Esophagus muscularis mucosa (tissue), 4 donors: ENCODE measurements at places on chromosomes 1 and 21. TPM values are rescaled to one million over a fixed set of nuclear protein-coding genes. Genes with fewer than 3 reads are reported as not detected.
A peak's percentile ranks its signal among the peaks of the same experiment; 100 is the strongest.

- no peak for DNase-seq
Observed at GRCh38 chr1:44500181-44501046, 95.4 kb downstream of the RNF220 start.

GRCh38 chr1:41766546-41766945 lies 152.2 kb downstream of the HIVEP3 start:
- no peak for DNase-seq

DNA sequence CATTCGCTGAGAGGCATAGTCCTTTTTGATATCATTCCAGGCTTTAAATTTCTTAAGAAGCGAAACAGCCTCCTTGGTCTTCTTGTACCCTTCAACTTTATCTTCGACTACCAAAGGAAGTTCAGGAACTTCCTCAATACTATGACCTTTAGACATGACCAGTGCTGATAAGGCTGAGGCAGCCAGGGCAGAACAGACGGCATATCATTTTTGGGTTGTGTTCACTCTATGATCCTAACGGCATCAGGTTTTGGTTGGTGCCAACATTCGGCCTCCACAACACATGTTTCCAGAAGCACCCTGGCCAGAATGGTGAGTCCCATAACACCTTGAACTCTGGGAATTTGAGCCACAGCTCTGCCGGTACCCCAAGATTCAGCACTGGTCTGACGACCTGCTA lies 31.4 kb upstream of the MYOC start:
- no peak for DNase-seq

MIXL1 gene
- not detected for total RNA-seq

- DNase-seq, result no peak
Observed at GRCh38 chr1:177471244-177471643, 300.5 kb downstream of the BRINP2 start.

DCST2 gene
- total RNA-seq, result not detected

IFNAR2 gene
- 8.4 TPM for total RNA-seq

DNA sequence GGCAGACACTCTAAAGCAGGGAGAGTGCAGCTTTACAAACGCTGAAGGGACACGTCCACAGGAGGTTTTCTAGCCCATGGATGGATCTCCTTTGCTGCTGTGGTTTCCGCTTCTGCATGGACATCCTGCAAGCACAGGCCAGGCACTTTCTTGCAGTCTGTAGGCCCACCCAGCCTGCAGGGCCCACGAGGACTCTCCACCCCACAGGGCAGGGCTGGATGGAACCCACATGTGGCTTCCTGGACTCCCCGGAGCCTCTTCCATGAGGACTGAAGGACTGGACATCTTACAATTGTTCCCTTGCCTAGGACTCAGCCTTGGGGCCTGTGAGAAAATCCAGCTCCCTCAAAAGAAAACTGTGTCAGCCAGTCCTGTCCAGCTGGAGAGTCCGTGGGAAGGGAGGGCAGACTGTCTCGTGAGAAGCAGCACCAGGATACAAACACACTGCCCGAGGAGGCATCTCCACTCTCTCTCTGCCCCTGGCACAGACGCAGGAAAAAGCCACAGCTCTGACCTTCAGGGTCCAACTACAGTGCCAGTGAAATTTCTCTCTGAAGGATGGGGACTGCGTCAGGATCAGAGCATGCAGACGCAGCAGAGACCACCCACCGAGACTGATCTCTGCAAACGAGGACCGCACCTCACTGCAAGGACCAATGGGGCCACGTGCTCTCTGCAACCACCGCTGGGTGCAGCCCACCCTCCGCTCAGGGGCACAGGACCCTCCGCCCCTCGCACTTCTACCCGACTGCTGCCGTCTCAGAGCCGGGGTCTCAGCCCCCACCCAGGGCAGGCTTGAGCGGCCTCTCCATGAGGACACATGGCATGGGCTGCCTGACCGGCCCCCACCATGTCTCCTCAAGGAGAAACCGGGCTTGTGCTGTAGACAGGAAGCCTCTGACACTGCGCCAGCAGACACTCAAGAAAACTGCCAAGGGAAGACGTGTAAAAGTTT lies 130.1 kb downstream of the NPHP4 start:
- no peak for DNase-seq

- peak; percentile 47 for DNase-seq
Observed at GRCh38 chr1:41331546-41331917, 29.7 kb upstream of the FOXO6 start.

- no peak for DNase-seq
Observed at GRCh38 chr1:159921251-159921650, 4.1 kb downstream of the TAGLN2 start.

CFHR1 gene
- 0.39 TPM for total RNA-seq

GRCh38 chr1:67729872-67730271 lies 44.9 kb downstream of the GADD45A start:
- DNase-seq, result no peak

DNA sequence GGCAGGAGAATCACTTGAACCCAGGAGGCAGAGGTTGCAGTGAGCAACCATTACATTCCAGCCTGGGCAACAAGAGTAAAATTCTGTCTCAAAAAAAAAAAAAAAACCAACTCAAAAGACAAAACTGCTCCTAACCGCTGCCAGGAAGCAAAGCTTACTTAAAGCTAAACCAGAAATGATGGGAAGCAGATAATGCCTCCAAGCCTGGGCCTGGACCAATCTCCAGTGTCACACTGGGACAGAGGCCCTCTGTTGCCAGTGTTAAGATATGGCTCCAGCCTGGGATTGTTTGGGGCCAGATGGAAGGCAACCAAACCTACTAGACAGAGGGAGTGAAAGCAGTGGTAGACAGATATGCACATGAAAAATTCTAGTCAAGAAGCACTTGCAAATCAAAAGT lies 36.9 kb downstream of the NSL1 start:
- DNase-seq, result no peak

CFAP45 gene
- 0.17 TPM for total RNA-seq

- DNase-seq, result no peak
Observed at GRCh38 chr1:201681375-201681774, 142.4 kb downstream of the NAV1 start.

SPATA17 gene
- total RNA-seq, result 0.50 TPM

SLC25A34 gene
- 0.83 TPM for total RNA-seq

- DNase-seq, result no peak
Observed at GRCh38 chr1:40690771-40691537, 550 bp upstream of the NFYC start.

DNA sequence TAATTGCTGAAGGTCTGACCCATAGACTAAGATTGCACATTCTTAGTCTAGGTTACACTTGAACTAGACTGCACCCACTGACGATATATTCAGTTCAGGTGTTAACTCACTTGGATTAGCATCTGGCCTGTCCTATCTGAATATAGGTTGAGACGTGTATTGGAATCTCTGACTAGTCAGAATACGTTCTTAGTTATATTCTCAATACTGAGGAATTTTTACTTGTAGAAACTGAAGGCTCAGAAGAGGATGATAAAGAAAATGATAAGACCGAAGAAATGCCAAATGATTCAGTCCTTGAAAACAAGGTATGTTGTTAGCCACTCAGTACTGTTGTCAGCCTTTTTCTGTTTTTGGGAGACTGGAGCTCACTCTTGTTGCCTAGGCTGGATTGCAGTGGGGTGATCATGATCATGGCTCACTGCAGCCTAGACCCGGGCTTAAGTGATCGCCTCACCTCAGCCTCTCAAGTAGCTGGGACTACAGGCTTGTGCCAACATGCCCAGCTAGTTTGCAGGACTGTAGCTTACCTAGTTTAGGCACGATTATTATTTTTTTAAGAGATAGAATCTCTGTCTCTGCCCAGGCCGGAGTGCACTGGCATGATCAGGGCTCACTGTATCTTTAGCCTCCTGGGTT lies 10.8 kb downstream of the CCDC17 start:
- DNase-seq, result no peak
